Hematopoietic multipotent progenitor cell (in vitro differentiated cells): ENCODE measurements at places on chromosomes 12 and 14.

GRCh38 chr12:524167-524951, 64.6 kb downstream of the B4GALNT3 start:
- DNase-seq: peak; percentile 28

DNA sequence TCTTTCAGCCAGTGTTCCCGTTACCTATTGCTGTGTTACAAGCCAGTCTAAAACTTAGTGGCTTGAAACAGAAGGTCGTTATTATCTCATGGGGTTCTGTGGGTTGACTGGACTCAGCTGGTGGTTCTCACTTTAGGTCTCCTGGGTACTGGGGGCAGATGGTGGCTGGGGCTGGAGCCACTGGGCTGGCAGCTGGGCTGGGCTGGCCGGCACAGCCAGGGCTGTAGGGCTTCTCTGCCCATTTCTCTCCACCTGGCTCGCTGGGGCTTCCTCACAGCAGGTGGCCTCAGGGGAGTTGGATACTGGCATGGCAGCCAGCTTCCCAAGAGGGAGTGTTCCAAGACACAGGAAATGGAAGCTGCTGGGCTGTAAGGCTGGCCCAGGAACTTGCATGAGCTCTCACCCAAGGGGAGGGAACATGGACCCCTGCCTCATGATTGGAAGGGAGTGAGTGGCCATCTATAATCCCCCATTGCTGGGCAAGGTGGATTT, 27.0 kb downstream of the TUNAR start:
- no peak for DNase-seq

DNA sequence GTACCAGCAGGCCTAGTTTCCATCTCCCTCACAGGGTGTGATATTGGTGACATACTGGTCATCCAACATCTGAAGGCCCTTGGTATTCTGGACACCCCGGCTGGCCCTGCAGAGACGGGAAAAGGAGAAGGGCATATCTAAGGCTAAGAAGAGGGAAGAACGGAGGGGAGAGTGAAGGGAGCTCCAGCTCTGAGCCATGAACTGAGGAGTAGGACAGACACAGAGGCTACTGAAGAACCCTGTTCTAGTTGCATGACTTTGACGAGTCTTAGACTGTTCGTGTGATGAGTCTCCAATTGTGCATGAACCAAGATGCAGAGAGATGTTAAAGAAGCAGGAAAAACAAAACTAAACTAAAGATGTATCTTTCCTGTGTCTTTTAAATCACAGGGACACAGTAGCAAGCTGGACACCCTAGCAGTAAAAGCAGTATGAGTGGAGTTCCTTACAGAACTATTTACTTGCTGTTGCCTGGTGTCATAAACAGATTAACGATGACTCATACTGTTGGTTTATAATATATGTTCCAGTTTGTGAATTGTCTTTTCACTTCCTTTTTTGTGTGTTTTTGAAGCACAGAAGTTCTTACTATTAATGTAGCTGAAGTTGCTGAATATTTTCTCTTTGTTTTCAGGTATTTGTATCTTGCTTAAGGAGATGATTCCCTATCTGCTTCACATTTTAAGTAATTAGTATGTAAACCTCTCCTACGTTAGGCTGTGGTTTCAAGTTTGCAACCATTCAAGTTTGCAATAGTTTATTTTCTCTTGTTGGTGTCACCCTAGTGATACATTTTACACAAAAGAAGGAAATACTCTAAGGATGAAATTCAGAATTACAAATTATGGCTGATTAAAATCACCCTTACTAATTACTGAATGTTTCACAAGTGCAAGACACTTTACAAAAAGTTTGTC, 15.7 kb downstream of the FAR2 start:
- peak; percentile 88 for DNase-seq

DNA sequence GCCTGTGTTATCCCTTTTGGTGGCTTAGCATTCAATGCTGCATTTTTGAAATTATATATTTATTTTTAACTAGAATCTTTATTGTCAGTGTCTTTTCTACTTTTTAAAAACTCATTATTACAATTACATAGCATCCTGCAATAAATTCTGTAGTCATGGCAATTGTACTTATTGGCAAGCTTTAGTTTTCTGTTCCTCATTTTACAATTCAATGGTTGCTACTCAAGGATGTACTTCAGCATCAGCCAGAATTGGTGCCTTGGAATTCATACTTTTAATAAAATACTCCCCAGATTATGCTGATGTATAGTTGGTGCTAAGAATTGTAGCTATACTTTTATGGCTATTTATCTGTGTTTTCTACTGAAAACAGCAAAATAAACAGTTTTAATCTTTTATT, 1756.8 kb upstream of the SEL1L start:
- DNase-seq: no peak

DNA sequence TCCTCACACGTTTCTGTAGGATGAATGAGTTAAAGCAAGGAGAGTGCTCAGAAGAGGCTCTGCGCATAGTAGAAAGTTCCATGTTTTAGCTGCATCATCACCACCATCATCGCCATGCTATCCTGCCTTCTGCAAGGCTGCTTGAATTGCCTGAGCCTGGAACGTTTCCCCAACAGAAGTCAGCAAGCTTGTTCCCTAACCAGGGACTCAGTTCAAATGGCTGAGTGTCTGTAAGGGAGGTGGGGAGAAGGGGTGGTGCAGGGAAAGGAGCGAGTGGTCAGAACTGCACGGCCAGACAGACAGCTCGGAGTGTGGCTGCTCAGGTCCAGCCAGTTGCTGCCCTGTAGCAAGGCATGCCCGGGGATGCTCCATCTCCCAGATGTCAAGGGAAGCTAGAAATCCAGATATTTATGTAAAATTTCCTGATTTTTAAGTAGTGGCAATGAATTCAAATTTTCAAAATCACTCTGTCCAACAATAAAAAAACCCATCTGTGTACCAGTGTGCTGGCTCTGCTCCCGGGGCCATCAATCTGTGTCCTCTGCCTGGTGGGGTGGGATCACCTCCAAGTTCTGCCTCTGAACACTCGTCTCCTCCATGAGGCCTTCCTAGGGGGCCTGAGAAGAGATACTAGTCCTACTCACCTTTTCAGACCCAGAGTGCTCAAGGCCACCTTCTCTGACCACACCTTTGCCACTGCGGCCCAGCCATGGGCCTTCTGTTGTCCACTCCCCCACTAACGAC, 162.7 kb downstream of the FOXN3 start:
- DNase-seq: no peak

GRCh38 chr12:92769124-92769901, 66.5 kb downstream of the PLEKHG7 start:
- DNase-seq: no peak

DNA sequence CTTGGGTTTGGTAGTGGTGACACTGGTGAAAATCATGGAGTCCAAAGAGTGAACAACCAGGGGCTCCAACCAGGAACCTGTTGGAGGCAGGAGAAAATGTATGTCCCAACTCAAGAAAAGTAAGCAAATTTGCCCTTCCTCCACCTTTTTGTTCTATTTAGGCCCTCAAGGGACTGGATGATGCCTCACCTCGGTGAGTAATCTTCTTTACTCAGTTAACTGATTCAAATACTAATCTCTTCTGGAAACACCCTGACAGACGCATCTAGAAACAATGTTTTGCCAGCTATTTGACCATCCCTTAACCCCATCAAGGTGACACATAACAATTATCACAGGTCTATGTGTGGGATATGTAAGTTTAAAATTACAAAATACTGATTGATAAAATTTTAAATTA, 272.4 kb upstream of the FOXG1 start:
- no peak for DNase-seq

GRCh38 chr12:5200278-5201087, 156.8 kb downstream of the KCNA5 start:
- no peak for DNase-seq

DNA sequence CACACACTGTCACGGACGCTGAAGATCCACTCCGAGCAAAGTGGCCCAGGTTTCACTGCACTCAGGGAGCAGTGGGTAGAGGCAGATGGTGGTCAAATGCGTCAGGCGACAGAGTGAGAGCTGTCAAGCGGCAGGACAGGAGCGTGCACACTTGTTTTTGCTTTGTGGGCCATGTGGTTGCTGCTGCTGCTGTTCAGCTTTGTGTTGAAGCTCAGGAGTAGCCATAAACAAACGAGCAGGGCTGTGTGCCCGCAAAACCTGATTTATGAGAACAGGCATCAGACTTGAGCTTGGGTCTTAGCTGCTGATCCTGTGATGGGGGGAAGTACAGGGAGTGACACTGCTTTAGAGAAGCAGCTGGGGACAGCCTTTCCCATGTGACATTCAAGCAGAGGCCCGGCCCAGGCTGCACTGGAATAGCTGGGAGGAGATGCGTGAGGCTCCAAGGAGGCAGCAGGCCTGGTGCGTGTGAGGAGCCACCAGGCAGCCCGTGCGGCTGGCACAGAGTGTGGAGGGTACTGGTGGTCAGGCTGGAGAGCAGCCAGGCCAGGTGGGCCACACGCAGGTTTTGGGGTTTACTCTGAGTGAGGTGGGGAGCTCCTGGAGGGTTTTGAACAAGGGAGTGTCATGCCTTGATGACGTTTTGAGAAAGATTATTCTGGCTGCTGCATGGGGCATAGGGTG, 31.1 kb upstream of the ASPG start:
- DNase-seq: no peak

DNA sequence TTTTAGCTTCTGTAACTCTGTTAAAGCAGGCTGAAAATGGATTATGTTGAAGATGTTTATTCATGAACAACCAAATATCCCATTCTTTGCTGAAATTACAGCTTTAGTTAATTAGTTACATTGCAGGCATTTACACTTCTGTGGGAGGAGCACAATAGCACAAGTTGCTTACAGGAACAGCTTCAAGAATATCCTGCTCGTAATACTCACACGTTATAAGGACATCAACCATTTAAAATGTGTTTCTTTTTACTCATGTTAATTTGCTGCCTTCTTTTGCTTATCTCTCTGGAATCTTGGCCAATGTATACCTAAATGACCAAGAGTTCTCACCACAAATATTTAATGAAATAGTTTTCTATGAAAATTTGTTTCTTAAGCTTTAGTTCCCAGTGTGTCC, 305.2 kb upstream of the SYT1 start:
- DNase-seq: no peak

DNA sequence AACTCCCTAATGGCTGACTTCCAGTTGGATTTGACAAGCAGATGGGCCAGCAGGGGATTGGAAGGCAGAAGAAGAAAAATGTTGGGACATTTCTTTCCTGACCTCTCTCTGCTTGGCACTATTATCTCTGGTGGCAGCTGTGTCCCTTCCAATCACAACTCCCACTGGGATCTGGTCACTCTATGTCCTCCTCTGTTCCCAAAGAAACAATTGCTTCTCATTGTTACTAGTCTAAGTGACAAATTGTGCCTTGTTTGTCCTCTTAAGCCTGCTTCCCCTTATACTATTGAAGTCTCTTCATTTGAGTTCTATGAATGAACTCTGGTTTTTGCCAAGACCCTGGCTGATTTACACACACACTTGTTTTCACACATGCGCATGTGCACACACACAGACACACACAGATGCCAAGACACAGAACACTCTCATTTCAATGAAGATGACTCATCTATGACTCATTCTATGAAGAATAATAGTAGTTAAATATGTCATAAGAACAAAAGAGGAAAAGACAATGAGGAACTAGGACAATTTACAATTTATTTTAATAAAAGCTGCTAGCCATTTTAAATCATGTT, 83.0 kb upstream of the FAR2 start:
- DNase-seq: peak; percentile 76

DNA sequence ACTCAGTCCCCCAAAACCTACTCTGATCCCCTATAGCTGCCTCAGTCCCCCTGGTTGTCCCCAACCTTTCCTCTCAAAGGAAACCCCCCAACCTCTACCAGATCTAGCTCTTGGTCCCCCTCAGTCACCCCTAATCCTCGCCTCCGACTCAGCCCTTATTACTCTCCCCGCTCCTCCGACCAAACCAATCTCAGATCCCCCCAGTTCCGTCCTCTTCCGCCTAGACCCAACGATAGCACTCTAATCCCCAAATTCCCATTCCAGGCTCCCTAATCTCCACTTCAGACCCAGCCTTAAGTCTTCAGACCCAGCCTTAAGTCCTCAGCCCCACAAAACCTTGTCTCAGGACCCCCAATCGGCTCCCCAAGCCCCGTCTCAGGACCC, 612 bp downstream of the VPS37B start:
- no peak for DNase-seq

DNA sequence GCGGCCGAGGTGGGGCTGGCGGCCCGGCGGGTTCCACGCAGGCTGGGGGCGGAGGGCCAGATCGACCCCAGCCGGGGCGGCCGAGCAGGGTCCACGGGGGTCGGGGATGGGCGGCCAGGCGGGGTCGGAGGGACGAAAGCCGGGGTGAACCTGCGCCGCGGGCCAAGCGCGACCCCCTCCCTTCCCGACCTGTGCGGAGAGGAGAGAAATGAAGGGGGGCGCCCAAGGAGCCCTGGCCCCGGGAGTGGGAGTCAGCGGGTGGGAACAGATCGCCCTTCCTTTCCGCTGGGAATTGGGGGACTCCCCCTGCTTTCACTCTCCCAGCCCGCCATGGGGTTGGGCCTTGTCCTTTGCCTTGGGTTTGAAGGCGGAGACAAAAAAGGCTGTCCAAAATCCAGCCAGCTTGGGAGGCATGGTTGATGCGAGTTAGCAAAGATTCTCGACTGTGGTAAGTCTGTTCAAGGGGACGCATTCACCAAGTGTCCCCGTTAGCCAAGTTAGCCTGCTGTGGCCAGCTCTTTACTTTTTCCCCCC, 559 bp upstream of the CKAP4 start:
- DNase-seq: peak; percentile 23
